Aorta (tissue), 5 donors: ENCODE measurements at places on chromosomes 4 and X. TPM values are rescaled to one million over a fixed set of nuclear protein-coding genes. Genes with fewer than 3 reads are reported as not detected.
A peak's percentile ranks its signal among the peaks of the same experiment; 100 is the strongest.

GRCh38 chr4:38867478-38868058 lies at the start of gene FAM114A1:
Gene FAM114A1 (plus strand): TSS chr4:38867806. CDS start chr4:38878079, 10,273 bp downstream.
- H3K27me3 ChIP-seq, result no peaks in the 10 kb centered on the region
- peak within 1 kb of the TSS; percentile 96 for H3K4me3 ChIP-seq
- peak; percentile 95 for DNase-seq

DNA sequence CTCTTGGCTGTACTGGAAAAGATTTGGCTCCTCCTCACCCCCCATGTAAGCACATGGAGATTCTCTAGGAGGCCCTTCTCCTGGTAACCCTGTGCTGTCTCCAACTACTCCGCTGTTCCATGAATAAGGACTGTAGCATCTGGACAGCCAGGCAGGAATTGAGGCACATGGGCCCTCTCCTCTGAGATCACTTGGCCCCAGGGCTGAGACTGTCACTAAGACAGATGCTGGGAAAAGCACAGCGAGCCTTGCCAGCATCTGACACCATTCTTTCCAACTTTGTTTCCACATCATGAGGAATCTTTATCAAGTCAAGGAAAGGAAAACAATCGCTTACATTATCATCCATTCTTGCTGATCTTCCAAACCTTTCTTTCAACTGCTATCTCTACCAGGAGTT lies 222.6 kb upstream of the INTU start:
- H3K4me3 ChIP-seq, result no peak overlapping the region
- no peaks in the 10 kb centered on the region for H3K27me3 ChIP-seq
- no peaks in the 10 kb centered on the region for H3K4me1 ChIP-seq
- DNase-seq, result peak; percentile 67
- H3K27ac ChIP-seq, result no peak overlapping the region

- H3K36me3 ChIP-seq, result no peaks in the 10 kb centered on the region
- H3K27me3 ChIP-seq, result no peaks in the 10 kb centered on the region
- no peak overlapping the region for H3K4me3 ChIP-seq
- no peak for DNase-seq
- no peak overlapping the region for H3K27ac ChIP-seq
Observed at GRCh38 chrX:13515211-13515930, 54.0 kb upstream of the EGFL6 start.

DNA sequence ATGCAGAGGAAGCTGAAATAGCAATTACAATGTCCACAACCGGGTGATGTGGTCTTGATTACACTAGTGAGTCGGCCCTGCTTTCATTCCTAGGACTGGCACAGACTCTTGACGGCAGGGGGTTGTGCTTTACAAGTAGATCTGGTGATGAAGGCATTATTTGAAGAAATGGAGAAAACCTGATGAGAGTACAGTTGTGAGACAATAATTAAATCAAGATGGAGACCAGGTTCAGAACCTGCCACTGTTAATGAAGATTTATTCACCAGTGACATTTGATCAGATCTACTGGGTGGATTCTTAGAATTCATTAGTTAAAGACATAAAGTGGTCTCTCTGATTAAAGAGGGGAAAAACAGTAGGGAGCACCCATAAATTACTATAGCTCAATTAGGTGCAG lies 747.2 kb downstream of the STPG2 start:
- H3K27me3 ChIP-seq, result no peaks in the 10 kb centered on the region
- DNase-seq, result no peak
- no peak overlapping the region for H3K4me3 ChIP-seq
- H3K27ac ChIP-seq, result no peak overlapping the region

- H3K4me1 ChIP-seq, result no peaks in the 10 kb centered on the region
- H3K4me3 ChIP-seq, result no peak overlapping the region
- peaks cover 4% of the 10 kb centered on the region for H3K36me3 ChIP-seq
- DNase-seq, result no peak
- no peak overlapping the region for H3K27ac ChIP-seq
Observed at GRCh38 chrX:13750204-13750603, 15.7 kb downstream of the OFD1 start.

DNA sequence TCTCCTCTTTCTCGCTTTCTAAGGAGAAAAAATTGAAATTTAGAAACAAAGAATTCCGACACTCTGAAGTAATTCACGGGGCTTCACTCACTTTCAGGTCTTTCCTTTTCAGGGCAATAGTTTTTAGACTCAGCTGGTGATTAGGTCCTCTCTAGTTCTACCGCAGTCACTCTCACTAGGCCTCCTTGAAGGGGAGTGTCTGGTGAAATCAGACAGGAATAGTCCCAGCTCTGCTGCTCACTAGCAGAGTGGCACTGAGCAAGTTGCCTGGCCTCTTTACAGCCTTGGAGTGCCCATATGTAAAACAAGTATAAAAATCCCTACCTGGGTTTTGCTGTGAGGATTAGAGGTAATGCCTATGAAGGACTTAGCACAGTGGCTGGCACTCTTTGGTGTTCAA lies 64.1 kb downstream of the NEUROG2 start:
- no peak overlapping the region for H3K27ac ChIP-seq
- no peaks in the 10 kb centered on the region for H3K36me3 ChIP-seq
- H3K4me3 ChIP-seq, result no peak overlapping the region
- DNase-seq, result no peak
- H3K4me1 ChIP-seq, result no peaks in the 10 kb centered on the region
- no peaks in the 10 kb centered on the region for H3K27me3 ChIP-seq

ABLIM2 gene
- 20.2 TPM for total RNA-seq

GATA1 gene
- 0.57 TPM for total RNA-seq
